ENCODE measurements at places on chromosomes 7 and 10.

- no peak for DNase-seq
Observed at GRCh38 chr10:104233817-104234216, 1.7 kb upstream of the CFAP43 start.

DNA sequence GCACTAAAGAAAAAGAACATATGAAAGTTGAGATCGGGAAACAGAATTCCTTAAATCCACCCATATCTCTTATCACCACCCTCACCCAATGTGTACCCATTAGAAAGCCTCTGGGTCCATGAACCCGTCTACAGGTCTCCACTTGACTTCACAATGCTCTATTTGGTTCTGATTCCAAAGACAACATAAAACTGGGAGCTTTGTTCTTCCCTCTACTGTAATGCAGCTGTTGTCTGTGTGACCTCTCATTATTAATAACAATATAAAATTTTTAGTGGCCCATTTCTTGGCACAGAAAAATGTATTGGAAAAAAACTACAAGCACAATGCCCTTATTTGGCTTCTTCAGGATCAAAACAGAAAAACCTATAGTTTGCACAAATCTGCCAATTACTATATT, 30.0 kb downstream of the DOCK4 start:
- DNase-seq = no peak

GRCh38 chr10:44981172-44982113, 2.8 kb upstream of the DEPP1 start:
- DNase-seq = no peak

DNA sequence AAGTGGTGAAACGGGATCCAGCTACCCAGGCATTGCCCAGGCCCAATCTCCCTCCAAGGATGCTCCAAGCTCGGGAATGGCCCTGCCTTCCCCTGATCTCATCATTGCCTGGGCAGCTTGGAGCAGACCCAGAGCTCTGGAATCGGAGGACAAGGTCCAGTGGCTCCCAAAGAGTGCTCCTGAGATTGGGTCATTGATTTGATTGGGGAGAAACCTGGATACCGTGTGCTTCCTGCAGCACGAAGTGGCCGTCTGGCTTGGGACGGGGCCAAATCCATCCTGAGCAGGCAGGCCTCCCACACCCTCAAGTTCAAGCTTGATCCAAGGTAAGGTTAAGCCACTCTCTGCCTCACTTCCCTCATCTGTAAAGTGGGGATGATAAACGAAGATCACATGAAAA, 69.9 kb downstream of the OAT start:
- no peak for DNase-seq

GRCh38 chr10:91328320-91328984, 81.7 kb upstream of the HECTD2 start:
- no peak for DNase-seq

DNA sequence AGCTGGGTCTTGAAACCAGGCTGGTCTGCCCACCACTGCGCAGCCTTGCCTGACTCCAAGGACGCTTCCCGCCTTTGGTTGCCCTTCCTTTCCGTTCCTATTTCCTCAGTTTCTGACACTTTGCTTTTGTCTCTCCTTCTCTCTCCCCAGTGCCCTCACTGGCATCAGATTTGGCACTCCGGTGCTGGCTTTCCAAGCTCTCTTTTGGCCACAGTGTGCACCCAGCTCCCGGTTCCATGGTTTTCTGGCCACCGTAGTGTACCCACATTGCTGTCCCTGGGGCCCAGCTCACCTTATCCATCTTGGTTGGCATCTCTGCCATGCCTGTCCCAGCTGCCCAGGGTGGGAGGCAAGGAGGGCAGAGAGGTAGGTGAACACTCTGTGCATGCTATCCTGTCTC, 142.2 kb downstream of the PLXNA4 start:
- DNase-seq = no peak

DNA sequence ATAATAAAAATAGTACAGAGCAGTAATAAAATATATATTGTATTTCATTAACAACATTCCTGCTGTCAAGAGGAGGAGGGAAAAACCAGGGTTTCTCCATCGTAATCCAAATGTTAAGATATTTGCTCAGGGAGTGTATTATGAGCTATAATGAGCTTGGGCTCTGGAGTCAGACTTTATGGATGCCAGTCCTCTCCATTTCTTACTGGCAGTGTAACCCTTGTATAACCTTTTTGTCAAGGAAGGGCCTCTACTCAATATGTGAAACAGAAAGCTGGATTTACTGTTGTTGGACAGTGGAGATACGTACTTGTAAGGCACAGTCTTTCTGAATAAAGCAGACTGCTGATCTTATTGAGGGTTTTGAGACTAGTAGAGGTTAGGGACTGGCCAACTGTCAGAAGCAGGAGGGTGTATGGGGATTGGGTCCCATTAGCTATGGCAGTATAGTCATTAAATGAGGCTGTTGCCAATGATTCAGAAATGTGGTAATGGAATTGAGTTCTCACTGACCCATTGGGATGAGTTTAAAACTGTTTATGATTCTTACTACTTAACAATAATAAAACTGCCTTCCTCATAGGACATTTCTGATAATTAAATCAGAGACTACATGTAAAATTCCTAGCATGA, 56.5 kb downstream of the ZNF277 start:
- no peak for DNase-seq

DNA sequence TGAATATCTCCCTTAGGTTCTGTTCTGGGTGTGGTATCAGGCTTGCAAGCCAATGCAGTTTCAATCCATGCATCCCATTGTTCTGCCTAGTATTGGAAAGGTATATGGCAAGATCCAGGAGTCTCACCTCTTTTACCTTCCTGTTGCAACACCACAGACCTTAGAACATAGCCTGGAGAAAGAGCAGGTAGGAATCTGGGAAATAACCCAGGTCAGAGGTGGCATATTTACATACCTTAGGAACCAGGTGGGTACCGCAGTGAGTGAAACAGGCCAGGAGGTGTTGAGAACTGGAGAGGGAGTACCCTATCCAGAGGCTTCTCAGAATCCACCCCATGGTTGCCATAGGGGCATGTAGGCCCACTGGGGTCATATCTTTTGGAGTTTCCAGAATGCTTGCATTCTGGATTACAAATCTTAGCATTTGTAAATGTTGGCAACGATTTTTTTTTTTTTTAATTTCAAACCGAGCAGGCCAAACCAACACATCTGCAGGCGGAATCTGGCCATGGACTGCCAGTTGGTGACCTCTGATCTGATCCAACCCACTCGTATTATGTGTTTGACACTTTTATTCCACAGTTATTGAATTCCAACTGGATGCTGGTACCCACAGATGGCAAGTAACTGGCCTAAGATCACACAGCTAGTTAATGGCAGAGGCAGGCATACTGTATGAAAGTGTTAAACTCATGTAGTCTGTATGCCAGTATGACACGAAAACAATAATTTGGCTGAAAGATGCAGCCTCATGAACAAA, 180.3 kb upstream of the TCF7L2 start:
- DNase-seq = no peak

- no peak for DNase-seq
Observed at GRCh38 chr7:157009170-157009777, 1.2 kb downstream of the MNX1 start.

- DNase-seq = no peak
Observed at GRCh38 chr7:104135760-104136558, 71.9 kb downstream of the ORC5 start.

- no peak for DNase-seq
Observed at GRCh38 chr7:149281508-149282330, 19.7 kb downstream of the ZNF783 start.

DNA sequence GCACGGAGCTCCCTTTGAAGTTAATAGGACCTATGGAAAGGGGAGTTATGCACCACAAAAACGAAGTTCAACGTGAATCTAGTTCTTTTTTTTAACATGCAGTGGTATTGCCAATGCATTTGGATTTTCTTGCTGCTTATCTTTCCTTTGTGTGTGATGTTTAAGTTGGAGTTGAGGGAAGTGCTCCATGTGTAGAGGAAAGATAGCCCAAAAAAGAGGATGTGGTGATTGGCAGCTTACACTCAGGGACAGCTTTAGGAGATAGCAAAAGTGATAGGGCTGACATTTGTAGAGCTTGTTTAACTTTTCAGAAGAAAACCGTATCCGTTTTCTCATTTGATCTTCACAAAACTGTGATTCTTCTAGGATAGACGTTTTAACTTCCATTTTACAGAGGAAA, 101.3 kb downstream of the MDFIC start:
- no peak for DNase-seq

GRCh38 chr7:1848013-1848640, 178.1 kb downstream of the ELFN1 start:
- DNase-seq = no peak

- peak; percentile 22 for DNase-seq
Observed at GRCh38 chr10:89466599-89467035, 52.2 kb downstream of the IFIT5 start.

DNA sequence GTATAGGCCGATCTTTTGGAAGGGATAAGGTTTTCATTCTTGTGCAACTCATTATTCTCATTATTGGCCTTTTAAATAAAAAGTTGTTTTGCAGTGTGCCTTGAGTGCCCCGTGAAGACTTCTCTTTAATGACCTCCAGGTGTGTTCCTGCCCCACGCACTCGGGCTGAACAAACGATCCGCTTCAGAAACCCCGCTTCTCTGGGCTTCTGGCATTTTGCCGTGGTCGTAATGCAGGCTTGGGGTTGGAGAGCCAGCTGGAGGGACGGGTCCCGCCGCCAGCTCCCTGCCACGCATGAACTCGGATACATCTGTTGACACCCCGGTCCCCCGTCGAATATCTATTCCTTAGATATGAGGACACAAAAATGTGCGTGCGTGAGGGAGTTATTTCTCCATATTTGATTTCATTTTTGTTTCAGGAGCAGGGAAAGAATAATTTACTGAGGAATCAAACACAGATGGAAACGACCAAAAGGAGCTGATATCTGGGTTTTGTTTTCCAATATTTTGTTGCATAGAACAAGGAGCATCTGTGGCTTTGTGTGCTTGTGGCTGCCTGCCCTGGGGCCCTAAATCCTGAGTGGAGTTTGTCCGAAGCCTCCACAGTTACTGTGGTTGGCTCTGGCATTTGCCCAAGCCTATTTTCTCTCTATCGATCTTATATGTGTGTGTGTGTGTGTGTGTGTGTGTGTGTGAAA, 17.0 kb upstream of the TTYH3 start:
- peak; percentile 57 for DNase-seq

- DNase-seq = no peak
Observed at GRCh38 chr7:8092140-8092539, 123.5 kb downstream of the GLCCI1 start.

GRCh38 chr10:132387764-132388210, 9.2 kb upstream of the PWWP2B start:
- DNase-seq = no peak

DNA sequence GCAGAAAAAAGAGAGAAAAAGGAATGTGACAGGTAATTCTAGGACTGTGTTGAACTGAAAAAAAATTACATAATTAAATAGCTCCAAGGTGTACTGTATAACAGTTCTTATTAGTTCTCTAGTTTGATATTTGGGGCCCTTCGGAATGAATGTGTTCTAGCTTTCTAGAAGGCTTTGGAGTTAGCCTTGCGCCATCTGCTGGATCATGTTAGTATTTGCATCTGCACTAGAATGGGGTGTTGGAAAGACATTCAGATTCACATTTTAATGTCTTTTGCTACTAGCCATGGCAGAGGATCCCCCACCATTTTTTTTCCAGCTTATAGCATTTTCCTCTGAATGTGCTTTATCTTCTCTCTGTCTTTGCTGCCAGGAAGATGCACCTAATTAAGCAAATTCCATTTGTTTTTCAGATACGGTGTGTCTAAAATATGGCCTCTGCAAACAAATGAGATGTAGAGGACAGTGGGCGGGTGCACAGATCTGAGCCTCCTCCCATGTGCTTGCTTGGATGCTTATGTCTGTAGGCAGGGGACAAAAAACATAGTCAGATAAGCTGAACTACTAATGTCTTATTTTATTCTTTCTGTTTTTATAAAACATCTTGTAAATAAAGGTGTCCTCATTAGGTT, 238.5 kb downstream of the PHF14 start:
- DNase-seq = peak; percentile 87

GRCh38 chr10:88952647-88953111, at the start of gene ACTA2:
ACTA2 (minus strand) TSS chr10:88952773; CDS start chr10:88948930, 3,843 bp downstream.
- no peak for DNase-seq

DNA sequence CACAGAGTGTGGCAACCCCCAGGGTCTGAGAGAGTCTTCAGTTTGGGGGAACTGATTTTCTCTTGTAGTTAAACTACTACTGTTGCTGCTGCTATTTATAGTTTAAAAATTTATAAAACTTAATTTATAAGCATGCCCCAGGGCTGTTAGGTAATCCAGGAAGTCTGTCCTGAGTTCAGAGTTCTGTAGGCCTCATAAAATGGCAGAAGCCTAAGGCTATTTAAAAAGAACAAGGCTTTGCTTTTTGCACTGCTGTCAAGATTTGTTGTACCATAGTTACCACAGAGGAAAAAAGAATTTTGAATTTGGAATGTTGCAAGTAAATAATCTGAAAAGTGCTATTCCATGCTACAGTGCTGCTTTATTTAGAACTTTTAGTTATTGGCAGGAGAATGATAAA, 66.1 kb downstream of the AGK start:
- DNase-seq = no peak

DNA sequence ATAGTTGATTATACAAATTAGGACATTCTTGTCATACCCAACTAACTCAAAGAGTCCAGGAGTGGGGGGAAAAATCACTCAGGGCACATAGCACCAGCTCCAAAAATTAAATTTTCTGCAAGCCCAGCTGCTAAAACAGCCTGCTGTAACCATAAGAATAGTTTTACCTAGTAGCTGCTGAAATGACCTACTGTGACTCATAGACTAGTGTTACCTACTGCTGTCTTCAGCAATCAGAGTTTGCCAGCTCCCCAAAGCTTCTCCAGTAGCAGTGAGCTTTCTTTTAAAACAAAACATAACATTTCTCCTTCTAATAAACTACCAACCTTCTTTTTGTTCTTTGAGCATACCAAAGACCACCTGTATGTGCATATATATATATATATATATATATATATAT, 4.2 kb upstream of the ARHGAP12 start:
- DNase-seq = no peak

DNA sequence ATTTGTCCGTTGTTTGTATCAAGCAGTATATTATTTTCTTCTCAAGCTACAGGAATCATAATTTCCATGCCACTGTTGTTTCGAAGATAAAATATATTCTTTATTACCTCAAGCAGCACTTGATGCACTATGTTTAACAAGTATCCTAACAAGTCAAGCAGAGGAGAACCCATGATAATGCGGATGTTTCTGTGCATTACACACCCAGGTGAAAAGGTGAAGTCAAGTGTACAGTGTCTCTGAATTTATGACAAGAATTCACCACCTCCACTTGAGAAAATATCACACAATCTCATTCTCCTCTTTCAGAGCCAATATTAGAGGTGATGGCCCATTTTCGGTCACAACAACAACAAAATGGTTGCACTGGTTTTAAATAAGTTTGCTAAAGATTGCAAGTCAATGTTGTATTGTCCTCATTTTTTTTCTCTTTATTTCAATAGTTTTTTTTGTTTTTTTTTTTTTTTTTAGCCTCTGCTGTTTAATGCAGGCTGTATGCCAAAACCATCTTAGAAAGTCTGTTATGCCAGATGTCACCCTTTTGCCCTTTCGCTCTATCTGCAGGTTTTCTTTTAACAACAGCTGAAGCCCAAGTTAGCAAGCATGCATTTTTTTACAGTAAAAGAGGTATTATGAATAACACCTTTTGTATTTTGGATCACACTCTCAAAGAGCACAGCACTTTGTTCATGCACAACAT, 568.7 kb upstream of the LRRN3 start:
- peak; percentile 97 for DNase-seq

- no peak for DNase-seq
Observed at GRCh38 chr7:20240080-20240926, 23.1 kb upstream of the MACC1 start.

GRCh38 chr7:16550671-16551070, 24.0 kb downstream of the LRRC72 start:
- no peak for DNase-seq
